Lower lobe of right lung (tissue), 2 donors: ENCODE measurements at places on chromosomes 13 and 19.

DNA sequence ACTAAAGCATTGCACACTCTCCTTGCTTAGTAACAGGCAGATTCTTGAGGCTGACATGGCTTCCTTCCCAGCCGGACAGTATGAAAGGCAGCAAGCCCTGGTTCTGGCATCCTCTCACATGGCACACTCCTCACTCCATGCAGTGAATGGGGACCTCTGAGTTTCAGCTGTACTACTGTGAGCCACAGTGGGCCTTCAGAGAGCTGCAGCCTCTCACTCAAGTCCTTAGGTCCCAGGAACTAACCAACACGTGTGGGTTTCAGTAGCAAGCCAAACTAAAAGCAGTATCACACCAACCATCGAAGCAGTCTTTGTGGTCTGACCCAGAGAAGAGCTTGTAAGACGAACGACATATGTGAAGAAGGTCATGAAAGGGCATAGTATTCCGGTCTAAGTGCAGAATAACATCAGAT lies 128.2 kb downstream of the TBC1D4 start:
- no peak for DNase-seq

DNA sequence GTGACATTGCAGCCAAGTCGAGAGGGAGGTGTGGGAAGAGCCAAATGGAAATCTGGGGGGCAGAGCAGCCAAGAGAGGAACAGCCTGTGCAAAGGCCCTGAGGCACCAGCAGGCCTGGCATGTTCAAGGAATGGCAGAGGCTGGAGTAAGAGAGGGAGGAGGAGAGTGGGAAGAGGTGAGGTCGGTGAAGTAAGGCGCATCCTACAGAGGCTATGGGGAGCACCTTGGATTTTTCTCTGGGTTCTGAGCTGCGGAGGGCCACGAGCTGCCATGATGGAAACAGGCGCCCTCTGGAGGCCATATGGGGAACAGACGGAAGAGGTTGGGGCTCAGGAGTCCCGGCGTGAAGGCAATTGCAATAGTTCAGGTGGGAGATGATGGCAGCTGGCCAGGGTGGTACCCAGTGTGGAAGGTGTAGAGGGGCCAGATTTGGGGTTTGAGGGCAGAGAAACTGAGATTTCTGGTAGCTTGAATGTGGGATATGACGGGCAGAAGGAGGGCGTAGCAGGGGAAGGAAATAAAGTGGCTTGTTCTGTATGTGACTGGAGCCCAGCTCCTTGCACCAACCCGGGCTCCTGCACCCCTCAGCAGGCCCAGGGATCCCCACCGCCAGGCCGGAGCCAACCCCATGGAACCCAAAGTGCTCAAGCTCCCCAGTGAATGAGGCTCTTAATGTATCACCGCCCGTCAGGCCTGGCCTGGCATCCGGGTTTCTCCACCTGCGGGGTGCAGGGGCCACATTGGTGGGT lies 20.5 kb upstream of the STRN4 start:
- peak; percentile 74 for DNase-seq

DNA sequence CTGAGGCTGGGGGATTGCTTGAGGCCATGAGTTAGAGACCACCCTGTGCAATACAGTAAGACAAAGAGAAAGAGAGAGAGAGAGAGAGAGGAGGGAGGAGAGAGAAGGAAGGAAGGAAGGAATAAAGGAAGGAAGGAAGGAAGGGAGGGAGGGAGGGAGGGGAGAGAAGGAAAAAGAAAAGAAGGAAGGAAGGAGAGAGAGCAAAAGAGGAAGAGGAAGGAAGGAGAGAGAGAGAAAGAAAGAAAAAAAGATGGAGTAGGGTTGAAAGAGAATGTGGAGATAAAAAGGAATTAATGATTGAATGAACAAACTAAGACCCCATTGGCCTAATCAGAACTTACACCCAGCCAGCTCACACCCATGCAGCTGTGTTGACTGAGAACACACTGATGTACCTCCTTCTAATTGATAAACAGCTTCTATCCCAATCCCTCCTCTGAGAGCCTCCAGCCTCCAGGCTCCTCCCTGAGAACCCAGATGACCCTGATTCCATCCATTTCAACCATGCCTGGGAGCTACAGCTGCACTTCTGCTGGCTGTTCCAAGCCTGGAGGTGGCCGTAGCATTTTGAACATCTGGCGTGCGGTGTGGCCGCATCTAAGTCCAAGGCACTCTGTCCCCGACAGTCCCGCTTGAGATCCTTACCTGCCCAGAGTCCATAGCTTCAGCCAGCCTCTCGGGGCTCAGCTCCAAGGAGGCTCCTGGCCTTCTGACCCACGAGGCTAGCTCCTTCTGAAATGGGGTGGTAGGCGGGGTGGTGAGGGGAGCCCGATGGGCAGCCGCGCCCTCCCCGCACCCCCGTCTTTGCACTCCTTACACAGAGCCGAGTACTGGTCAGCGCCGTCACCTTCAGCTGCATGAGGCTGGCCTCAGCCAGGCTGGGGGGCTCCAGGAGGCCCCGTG lies 1.1 kb downstream of the PRODH2 start:
- no peak for DNase-seq

GRCh38 chr13:109384491-109385241 lies 401.7 kb downstream of the IRS2 start:
- DNase-seq: no peak

GRCh38 chr19:1481893-1482360 lies 2.9 kb upstream of the C19orf25 start:
- peak; percentile 48 for DNase-seq

DNA sequence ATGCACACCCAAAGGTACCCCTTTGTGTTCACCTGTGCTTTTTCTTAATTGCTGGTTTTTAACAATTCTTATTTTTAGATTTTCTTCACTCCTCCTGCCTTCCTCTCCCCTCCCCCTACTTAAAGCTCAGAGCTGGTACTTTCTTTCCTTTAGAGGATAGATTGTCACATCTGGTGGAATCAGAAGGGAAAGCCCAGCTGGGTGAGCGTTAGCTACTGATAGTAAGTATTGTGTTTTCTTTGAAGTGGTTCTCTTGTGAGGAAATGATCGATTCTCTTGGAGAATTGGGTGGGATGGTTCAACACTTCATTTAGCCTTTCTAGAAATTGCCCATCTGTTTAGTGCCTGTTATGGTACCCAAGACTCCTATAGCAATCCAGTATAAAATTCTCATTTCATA lies 84.8 kb downstream of the FLT1 start:
- no peak for DNase-seq

DNA sequence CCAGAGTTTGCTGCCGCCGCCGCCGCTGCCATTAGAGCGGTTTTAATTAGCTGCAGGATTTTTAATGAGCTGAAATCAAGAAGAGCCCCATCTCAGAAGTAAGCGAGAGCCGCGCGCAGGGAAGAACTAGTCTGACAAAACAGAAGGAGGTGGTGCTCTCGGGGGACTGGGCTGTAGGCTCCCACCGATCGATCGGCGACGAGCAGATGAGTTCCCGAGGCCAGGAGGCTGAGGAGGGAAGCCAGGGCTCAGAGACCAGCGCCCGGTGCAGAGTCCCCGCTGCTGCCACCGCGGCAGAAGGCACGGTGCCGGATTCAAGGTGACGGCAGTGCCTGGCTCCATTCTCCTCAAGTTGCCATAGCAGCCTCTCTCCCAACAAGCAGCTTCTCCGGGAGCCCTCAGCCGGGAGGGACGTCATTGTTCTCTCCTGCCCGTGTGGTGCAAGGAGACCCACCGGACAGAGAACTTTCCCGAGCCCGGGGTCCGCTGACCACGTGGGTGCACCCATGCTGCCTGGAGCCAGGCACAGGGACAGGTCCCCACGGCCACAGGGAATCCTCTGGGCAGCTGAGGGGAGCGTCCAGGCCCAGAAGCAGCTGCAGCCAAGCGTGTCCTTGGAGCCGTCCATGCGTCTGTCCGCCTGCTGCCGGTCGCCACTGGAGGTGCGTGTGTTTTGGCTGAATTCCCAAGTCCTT lies 62.9 kb downstream of the CHST8 start:
- no peak for DNase-seq

GRCh38 chr19:52520013-52520412 lies 7.5 kb upstream of the ZNF808 start:
- no peak for DNase-seq

GRCh38 chr19:3082331-3082730 lies 11.8 kb upstream of the GNA11 start:
- DNase-seq: no peak
